Testis (tissue), 5 donors: ENCODE measurements at places on chromosomes 4 and X. TPM values are rescaled to one million over a fixed set of nuclear protein-coding genes. Genes with fewer than 3 reads are reported as not detected.

The SPANXN4 gene
- total RNA-seq = 1.4 TPM

The MRPL1 gene
- total RNA-seq = 16.6 TPM

The RNF128 gene
- total RNA-seq = 1.5 TPM

- peaks cover 3% of the 10 kb centered on the region for H3K4me1 ChIP-seq
- no peak for DNase-seq
- H3K36me3 ChIP-seq = no peaks in the 10 kb centered on the region
- no peaks in the 10 kb centered on the region for H3K27me3 ChIP-seq
- H3K27ac ChIP-seq = no peak overlapping the region
- no peak overlapping the region for H3K4me3 ChIP-seq
Observed at GRCh38 chrX:17067534-17067933, 121.1 kb downstream of the REPS2 start.

DNA sequence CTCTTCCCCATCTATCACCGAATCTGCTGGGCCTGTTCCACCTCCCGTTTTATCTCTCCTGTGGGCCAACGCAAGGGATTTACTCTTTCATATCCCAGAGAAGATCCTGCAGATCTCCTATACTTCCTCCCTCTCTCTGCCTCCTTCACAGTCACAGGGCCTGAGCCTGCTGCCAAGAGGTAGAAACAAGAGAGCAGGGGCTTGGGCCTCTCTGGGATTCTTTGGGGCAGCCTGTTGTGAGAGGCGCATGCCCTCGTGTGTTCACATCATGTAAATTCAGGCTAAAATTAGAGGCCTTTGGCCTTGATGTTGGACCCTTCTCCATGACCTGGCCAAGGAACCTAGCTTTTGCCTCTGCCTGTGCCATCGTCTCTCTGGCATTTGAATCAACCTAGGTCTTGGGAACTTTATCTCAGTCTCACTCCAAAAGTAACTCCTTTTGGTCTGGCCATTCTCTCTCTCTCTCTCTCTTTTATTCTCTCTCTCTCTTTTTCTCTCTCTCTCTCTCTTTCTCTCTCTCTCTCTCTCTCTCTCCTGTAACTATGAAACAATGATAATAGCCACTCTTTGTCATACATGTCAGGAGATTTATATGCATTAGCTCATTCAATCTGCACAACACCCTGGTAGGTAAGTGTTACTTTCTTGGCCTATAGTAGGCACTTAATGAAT lies 20.0 kb upstream of the EFNB1 start:
- no peak overlapping the region for H3K27ac ChIP-seq
- H3K4me3 ChIP-seq = no peak overlapping the region
- H3K4me1 ChIP-seq = no peaks in the 10 kb centered on the region
- no peaks in the 10 kb centered on the region for H3K27me3 ChIP-seq
- DNase-seq = peak; percentile 53
- no peaks in the 10 kb centered on the region for H3K36me3 ChIP-seq

GRCh38 chrX:54182864-54183613 lies at the start of gene FAM120C:
Gene FAM120C (minus strand): TSS chrX:54183254. CDS start chrX:54183198, 56 bp downstream.
- no peaks in the 10 kb centered on the region for H3K36me3 ChIP-seq
- peak within 1 kb of the TSS; percentile 85 for H3K27ac ChIP-seq
- peak; percentile 68 for DNase-seq

- no peaks in the 10 kb centered on the region for H3K36me3 ChIP-seq
- H3K4me3 ChIP-seq = no peak overlapping the region
- DNase-seq = no peak
- H3K4me1 ChIP-seq = no peaks in the 10 kb centered on the region
- H3K27me3 ChIP-seq = no peaks in the 10 kb centered on the region
- H3K27ac ChIP-seq = no peak overlapping the region
Observed at GRCh38 chrX:134371133-134371532, 88.8 kb upstream of the HPRT1 start.
